ENCODE measurements at places on chromosomes 13 and 19.

GRCh38 chr13:111973605-111974340 is 93.2 kb upstream of the SOX1 start:
- DNase-seq = no peak

DNA sequence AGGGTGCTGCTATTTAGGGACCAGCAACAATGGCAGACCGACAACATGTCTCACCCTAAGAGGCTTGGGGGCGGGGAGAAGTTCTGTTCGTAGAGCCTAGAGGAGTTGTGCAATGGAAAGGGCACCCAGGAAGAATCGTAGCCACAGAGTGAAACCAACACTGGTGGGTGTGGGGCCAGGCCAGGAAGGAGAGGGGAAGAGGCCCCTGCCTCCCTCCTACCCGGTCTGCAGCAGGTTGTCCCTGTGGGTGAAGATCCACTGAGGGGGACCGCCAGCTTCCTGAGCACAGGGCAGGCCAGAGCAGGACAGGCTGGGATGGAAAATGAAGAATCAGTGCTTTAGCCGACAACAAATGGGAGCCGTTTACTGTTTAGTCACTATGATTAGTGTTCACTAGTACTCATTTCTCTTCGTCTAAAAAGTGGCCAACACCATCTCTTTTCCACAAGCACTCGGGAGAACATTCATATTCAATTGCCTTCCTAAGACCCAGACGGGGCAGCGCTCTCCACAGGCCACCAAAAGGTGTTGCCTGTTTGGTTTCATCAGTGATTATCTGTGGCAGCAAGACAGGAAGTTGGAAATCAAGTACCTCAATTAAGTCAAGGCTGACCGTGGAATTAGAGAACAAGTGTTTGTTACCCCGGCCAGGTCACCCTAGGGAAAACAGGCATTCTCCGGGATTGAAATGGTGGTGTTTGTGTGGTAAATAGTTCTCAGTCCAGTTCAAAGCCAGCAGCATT is 1.1 kb upstream of the ATP11A start:
- DNase-seq = no peak

GRCh38 chr13:111319521-111319920 is 921 bp upstream of the TEX29 start:
- DNase-seq = no peak

DNA sequence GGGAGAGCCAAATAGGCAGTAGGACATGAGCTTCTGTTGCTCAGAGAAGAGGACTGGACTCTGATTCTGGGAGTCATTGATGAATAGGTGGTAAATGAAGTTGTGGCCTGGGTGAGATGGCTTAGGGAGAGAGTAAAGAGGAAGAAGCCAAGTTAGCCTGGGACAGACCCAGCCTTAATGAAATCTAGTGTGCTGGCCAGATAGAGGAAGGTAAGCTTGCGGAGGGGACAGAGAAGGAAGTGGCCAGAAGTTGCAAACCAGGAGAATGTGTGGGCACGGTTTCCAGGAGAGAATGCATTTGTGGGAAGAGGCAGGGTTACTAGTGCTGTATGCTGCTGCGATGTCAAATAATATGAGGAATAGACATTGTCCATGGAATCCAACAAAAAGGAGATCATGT is 83.3 kb upstream of the OLFM4 start:
- no peak for DNase-seq

GRCh38 chr13:99960663-99961311 is 10.8 kb downstream of the ZIC5 start:
- DNase-seq = no peak

- no peak for DNase-seq
These were observed 23.6 kb downstream of the LYL1 start for GRCh38 chr19:13078897-13079541.

- no peak for DNase-seq
These were observed 36.2 kb downstream of the SPATA13 start for GRCh38 chr13:24196593-24197197.

DNA sequence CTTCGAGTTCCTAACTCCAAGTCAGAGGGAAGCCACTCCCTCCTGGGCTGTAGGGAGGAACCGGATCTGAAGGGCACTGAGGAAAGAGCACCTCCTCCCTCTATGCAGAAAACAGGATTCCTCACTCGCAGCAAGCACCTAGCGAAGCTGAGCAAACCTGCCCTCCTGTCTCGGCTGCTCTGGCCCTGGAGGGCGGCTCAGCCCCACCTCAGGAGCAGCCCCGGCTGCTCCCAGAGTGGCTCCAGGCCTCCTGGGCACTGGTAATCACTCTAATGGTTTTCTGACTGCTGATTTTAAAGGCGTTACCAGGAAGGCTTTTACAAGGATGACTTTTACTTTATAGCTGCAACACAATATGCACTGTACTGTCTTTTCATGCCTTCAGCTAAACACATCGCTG is 312.5 kb downstream of the TEX29 start:
- DNase-seq = no peak

GRCh38 chr19:12603714-12604113 is 6.9 kb downstream of the ZNF490 start:
- DNase-seq = peak; percentile 40

DNA sequence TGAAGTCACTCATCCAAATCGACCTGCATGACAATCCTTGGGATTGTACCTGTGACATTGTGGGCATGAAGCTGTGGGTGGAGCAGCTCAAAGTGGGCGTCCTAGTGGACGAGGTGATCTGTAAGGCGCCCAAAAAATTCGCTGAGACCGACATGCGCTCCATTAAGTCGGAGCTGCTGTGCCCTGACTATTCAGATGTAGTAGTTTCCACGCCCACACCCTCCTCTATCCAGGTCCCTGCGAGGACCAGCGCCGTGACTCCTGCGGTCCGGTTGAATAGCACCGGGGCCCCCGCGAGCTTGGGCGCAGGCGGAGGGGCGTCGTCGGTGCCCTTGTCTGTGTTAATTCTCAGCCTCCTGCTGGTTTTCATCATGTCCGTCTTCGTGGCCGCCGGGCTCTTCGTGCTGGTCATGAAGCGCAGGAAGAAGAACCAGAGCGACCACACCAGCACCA is 5.9 kb downstream of the SLITRK5 start:
- DNase-seq = no peak

DNA sequence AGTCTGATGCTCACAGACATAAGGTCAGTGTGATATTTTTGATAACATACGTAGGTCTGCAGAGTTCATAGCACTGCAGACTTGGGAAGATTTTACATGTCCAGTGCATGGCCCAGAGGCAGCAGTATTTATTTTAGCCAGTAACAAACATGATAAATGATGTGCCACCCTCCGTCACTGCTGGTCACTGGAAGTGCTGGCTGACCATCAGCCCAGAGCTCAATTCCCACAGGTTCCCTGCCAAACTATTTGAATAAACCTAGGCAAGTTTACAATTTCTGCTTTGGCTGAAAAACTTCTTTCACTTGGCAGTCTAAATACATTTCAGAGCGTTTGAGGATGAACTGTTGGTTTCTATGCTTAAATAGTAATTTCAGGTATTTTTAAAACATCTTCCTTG is 135.5 kb upstream of the EDNRB start:
- no peak for DNase-seq

DNA sequence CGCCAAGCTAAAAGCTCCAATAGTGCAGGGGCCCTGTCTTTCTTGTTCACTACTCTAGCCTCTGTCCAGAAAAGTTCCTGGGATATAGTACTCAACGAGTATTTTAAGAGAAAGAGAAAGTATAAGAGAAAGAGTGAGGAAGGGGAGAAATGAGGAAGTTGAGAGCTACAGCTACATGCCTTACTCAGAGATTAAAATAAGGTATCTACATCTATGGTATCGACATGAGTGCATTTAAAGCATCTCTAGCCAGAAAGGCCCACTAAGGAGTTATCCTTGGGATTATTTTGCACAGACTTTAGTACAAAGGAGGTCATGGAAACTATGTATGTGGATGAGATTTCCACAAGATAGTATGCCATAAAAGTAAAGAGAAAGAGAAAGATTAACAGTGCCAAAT is 28.5 kb downstream of the MYCBP2 start:
- no peak for DNase-seq

- no peak for DNase-seq
These were observed 200.5 kb downstream of the ABCC4 start for GRCh38 chr13:95100525-95101433.

GRCh38 chr13:42990291-42991232 is 1.5 kb downstream of the EPSTI1 start:
- peak; percentile 3 for DNase-seq

DNA sequence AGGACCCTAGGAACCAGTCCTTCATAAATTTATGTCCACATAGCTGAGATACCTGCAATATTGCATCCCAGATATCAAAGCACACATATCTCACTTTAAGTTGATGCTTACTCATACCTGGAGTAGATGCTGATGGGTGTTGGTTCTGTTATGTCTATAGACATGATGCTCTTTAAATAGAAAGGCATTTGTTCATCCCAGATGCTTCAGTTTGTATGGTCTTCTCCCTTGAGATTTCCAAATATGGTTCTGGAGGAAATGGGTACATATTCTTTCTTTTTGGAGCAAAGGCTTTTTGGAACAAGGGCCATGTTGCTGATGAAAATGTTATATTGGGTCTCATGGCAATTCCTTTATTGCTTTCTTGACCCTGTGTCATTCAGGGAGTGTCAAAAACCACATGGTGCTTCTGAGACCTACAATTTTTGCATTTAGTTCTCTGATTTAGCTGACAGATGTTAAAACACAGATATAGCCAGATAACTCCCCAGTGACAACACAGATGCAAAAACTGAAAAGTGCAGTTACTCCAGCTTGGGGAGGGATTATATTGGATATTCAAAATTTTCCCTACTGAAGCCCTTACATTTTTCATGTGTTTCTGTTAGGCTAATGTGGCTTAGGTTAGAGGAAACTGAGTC is 211.4 kb downstream of the KCNRG start:
- no peak for DNase-seq

DNA sequence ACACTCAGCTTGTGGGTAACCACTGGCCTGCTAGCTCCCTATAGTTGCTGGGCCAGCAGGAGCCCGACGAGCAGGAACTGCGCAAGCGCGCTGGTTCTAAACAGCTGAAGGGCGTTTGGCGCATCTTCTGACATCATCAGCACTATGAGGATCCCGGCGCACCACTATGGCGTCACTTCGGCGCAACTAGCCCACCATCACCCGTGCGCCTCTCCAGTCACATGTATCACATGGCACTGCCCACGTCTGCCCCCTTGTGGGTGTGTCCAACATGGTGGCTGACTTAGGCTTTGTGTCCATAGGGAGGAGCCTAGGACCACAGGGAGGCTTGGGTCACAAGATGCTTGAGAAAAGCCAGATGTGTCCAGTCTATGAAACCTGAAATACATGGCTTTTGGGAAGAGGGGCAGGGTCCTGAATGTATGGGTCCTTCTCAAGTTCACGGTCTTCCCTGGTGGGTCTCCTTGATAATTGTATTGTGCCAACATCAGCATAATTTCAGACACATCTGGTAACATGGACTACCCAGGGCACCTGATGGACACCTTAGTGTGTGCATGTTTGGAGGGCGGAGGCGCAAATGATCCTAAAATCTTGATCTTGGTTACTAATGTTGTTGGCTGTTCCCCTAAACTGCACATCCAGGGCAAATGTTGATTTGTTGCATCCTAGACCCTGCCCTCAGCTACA is 18.0 kb downstream of the KLK4 start:
- no peak for DNase-seq

DNA sequence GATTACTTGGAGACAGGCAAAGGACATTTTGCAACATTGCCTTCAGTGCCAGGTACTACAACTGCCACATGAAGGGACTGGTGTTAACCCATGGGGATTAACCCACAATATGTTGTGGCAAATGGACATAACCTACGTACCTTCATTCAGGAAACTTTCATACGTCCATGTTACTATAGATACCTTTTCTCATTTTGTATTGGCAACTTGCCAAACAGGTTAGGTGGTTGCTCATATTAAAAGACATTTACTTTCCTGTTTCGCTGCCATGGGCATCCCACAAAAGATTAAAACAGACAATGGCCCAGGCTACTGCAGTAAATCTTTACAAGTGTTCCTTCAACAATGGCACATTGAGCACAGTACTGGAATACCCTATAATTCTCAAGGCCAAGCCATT is 925.3 kb downstream of the SLITRK6 start:
- no peak for DNase-seq

DNA sequence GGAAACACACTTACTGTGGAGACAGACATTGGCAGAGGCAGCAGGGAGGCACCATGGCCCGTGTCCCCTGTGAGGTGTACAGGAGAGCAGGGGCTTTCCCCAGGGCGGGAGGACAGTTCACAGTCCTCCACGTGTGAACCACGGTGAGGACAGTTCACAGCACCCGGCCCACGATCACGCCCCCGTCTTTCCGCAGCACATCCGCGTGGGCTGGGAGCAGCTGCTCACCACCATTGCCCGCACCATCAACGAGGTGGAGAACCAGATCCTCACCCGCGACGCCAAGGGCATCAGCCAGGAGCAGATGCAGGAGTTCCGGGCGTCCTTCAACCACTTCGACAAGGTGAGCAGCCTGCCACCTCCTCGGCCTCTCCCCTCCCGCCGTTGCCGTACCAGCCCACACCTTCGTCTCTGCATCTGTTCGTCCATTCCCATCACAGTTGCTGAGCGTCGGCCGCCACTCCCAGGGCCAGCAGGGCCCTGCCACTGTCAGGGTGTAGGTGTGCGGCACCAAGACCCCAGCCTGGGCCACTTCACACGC is 17.4 kb downstream of the CAPN12 start:
- no peak for DNase-seq

DNA sequence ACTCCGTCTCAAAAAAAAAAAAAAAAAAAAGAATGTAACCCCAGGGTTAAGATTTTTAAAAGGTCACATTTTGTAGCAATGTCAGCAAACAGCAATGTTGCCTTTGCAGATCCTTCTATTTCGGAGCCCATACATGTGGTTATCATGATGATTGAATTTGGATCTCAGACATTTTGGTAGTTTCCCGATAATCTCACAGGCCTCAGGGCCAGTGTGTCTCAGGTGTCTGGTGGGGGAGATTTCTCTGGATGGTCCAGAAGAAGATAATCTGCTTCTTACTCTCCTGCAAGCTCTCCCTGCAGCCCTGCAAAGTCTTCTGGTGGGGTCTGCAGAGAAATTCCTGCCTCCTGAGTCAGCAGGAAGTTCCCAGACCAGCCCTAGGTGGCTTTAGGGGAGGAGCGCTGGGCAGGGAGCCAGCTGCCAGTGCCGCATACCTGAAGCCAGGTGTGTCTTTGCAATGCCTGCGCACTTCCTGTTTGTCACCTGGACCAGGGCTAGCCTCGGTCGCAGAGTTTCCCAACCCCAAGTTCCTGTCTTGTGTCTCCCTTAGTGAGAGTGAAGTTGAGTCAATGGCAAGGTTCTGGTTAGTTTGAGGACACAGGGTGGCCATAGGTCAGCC is 1.4 kb downstream of the SH2D3A start:
- no peak for DNase-seq
